ENCODE measurements at places on chromosomes 1 and 21.

- no peak for DNase-seq
Measured at GRCh38 chr1:220732621-220733020, 15.5 kb upstream of the MTARC2 start.

- peak; percentile 80 for DNase-seq
Measured at GRCh38 chr1:156926175-156926574, 5.7 kb downstream of the LRRC71 start.

DNA sequence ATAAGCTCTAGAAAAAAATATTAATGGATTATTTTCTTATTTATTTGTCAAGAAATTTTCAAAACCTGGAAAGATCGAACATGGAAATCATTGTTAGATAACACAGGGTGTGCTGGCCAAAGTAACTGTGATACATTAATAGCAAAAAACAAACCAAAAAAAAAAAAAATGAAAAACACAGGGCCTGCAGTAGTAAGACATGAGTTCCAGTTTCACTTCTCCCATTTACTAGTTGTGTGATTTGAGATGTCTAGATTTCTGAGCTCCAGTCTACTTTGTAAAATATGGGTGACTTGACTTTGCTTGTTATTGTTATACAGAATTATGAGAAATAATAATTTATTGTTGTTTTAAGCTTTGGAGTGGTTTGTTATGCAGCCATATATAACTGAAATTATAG, 13.6 kb downstream of the FAM177B start:
- no peak for DNase-seq

DNA sequence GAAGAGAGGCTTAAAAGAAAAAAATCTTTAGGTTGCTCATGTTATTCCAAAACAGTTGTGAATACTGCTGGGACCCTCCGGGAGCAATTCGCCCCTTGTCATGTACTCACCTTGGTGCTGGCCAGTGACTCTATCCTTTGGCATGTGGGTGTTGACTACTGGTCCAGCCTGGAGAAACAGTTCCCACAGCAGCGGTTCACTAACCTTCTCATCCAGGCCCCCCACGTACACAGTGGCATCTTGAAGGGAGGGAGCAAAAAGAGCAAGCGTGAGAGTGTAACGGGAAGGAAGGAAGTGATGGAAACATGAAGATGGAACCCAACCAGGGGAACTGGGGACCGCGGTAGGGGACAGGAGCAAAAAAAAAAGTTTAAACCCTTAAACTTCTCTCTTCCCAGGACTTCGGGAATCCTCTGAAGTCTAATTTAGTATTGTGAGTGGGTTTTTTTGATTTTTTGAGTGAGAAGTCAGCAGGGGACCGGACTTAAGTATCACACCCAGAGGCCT, 494 bp downstream of the SF3B4 start:
- no peak for DNase-seq

DNA sequence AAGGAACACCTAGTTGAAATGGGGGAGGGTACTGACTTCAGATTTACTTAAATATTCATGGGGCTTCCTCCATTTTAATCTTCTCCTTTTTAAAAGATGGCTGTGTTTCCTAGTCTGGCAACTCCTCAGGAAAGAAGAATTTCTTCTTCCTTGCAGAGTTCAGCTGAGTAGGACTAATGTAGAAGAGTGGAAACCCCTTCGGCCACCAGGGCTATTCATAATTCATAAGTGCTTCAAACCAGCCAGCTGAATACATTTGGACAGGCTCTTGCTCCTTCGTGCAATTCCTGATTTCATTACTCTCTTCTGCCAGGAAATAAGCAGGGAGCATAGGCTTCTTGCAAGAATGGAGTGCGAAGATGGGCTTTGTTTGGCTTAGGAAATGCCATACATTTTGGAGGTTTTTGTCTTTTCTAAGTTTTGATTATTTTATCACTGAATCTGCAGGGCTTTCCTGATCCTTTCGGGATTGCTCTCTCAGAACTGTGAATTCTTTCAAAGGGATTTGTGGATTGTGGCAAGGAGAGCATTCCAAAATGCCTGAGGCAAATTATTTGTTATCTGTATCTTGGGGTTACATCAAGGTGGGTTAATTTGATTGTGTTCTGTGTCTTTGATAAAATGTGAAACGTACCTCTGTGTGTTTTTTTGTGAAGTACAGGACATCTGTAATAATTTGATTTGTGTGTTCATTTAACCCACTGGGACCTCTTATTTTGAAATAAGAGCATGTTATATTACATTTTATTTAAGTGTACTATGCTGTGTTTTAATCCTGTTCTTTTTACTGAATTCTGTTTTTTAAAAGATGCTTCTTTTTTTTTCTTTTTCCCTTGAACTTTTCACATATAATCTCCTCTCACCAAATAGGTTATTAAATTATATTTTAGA, 179.4 kb upstream of the SGIP1 start:
- DNase-seq = no peak

GRCh38 chr1:234613128-234613875, 3.3 kb upstream of the IRF2BP2 start:
- DNase-seq = no peak

DNA sequence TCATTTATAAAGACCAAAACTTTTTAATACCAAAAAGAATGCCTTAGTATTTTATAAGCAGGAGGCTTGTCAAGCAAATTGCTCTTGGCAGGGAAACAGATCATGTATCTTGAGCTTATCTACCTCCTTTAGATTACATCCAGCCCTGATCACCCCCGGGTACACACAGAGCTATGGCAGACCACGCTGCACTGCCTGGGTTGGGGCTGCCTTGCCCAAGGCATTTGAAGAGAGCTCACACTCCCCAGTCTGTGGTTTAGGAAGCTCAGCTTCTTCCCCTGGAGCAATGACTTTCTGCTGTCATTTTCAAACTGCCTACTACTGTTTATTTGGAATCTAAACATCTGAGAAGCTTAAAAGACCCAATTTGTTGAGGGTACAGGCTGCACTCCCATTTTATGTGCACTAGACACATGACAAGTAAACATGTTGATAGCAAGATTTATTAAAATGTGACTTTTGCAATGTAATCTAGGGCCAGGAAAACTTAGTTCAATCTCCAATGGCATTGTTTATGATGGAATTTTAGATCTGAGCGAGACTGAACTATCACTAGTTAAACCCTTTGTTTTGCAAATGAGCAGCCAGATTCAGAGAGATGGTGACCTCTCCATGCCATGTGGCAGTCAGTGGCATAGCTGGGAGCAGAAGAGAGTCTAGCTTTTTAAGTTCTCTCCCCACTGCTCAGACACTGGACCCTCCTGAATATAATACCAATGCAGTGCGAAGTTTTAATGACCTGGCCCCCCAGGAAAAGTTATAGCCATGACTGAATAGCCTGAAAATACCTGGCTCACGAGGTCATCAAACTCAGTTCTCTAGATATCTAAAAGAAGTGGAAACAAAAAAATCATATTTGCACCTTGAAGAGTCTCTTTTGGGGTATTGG, 214.9 kb downstream of the HLX start:
- peak; percentile 25 for DNase-seq

Measured in BE2C (cell line).